ENCODE measurements at places on chromosomes 3 and 15.

GRCh38 chr3:152835601-152836102 lies 721 bp downstream of the P2RY1 start:
- peak; percentile 1 for DNase-seq

- no peak for DNase-seq
Measured at GRCh38 chr3:147618691-147619090, 209.5 kb downstream of the ZIC1 start.

DNA sequence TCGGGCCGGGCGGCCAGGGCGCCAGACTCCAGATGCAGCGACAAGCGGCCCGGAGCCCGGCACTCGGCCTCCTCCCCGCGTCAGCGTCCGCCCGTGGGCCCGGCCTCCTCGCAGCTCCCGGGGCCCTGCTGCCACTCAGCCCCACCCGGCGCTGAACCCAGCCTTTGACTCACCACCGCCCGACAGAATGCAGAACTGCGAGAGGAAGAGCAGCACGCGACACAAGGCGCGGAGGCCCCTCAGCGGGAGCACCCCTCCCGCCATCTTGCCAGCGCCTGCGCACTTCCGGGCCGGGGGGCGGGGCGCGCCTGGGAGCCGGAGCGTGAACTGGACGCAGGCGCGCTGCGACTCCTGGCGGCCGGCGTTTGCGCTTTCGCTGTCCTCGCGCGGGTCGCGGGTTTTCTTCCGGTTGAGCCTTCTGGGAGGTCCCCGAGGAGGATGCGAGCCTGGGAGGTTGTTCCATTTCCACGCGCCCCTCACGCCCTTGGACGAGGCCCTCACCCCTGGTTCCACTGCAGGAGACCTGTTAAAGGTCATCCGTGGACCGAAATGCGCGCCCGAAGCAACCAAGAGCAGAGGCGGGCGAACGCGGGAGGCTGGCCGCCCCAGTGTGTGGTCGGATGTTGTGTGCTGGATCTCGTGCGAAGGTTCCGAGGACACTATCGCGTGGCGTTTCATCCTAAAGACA lies at the start of gene TM2D3:
TM2D3 (minus strand) TSS at position 284 of the 688 bp plus-strand sequence; CDS start at position 264, 20 bp downstream.
- peak; percentile 95 for DNase-seq

DNA sequence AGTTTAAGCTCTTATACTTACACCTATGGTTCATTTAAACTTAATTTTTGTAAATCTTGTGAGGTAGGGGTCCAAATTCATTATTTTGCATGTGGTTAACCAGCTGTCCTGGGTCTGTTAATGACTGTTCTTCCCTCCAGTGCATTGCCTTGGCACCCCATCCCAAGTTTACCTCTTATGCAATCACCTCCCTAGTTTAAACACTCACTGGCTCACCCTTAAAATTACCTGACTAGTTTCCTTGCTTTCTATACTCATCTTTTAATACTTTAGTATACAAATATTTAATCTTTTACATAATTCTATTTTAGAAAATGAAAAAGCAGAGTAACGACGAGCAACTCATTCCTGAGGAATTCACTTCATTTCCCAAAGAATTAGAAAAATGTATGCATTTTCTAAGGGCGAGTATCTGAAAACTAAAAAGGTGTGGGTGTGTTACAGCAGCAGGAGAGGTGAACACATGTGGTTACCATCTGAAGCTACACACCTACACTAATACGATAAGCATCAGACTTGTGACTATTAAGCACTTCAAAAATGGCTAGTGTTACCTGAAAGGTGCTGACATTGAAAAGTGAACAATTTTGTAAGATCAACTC lies 33.7 kb downstream of the TJP1 start:
- DNase-seq, result no peak
